NCI-H1105 treated with DMSO at 0.1 percent for 48 hours (cell line): ENCODE measurements at places on chromosomes 12 and 14.

DNA sequence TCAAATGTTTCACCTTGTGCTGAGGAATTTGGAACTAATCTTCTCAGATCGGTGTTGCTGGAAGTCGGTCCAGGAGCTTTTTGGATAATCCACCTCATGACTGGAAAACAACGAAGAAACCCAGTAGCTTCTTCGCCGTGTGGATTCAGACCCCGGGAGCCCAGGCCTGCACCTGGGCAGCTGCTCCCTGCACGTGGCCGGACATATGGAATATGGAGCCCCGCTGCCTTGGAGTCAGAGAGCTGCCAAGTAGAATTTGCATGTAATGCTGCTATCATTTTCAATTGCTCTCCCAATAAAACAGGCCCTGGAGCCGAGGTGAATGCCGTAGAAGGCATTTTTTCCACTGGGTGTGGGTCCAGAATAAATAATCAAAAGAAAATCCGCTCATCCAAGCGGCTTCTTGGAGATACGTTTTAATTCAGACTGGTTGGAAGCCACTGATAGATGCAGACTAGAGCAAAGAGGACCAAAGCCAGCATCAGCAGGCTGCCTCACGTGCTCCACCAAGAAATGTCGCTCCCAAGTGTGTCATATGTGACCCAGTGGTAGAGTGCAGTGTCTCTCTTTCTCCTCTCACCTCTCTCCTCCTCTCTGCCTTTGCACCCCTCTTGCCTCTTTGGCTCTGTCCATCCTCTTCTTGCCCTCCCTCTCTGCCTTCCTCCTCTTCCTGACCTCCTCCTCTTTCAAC is 115.3 kb downstream of the ZNF664 start:
- DNase-seq, result no peak

- no peak for DNase-seq
Measured at GRCh38 chr14:58785701-58786100, 147.9 kb downstream of the DACT1 start.

- DNase-seq, result no peak
Measured at GRCh38 chr12:62599854-62600437, 133.3 kb downstream of the MON2 start.

DNA sequence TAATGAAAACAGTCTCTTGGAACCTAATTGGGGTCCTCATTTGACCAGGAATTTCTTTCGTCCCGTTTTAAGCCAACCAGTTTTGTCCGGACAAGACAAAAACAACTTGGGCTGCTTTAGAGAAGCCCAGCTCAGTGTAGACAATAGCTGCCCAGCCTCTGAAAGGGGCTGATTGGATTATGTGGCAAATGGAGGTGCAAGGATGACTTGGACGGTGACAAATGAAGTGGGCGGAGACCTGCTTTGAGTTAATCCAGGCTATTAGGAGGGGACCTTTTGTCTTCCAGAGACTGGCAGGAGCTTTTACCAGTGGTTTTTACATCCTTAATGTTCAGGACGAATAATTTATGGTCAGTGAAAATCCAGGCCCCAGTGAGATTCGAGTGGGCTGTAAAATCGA is 4.8 kb downstream of the MEG3 start:
- no peak for DNase-seq

- DNase-seq, result no peak
Measured at GRCh38 chr14:33692762-33693161, 258.1 kb downstream of the EGLN3 start.

DNA sequence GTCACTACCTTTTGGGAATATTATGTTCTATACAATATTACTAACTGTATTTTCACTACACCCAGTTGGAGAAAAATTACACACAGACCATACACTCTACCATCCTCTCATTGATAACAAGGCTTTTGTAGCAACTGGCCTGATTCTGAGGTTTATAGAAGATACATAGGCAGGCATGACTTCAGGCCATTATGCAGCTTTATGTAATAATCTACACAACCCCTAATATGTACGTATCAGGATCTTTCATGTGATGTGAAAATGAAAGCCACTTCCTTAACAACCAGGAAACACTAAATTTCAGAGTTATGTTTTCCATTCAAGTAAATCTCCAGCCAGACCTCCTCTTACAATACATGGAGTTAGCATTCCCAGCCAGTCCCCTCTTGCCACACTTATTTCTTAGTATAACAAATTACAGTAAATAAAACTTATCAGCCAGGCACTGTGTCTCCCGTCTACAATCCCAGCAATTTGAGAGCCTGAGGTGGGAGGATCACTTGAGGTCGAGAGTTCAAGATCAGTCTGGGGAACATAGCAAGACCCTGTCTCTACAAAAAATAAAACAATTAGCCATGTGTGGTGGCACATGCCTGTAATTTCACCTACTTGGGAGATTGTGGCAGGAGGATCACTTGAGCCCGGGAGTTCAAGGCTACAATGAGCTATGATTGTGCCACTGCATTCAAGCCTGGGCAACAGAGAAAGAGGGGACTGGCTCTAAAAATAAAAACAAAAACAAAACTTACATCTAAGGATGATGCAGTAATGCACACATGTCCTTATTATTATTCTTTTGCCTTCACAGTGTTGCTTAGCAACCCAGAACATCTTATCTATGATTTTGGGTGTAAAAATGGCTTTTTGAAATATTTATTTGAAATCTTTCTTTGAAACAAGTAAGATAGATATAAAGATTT is 10.4 kb upstream of the OSBPL8 start:
- DNase-seq, result no peak

DNA sequence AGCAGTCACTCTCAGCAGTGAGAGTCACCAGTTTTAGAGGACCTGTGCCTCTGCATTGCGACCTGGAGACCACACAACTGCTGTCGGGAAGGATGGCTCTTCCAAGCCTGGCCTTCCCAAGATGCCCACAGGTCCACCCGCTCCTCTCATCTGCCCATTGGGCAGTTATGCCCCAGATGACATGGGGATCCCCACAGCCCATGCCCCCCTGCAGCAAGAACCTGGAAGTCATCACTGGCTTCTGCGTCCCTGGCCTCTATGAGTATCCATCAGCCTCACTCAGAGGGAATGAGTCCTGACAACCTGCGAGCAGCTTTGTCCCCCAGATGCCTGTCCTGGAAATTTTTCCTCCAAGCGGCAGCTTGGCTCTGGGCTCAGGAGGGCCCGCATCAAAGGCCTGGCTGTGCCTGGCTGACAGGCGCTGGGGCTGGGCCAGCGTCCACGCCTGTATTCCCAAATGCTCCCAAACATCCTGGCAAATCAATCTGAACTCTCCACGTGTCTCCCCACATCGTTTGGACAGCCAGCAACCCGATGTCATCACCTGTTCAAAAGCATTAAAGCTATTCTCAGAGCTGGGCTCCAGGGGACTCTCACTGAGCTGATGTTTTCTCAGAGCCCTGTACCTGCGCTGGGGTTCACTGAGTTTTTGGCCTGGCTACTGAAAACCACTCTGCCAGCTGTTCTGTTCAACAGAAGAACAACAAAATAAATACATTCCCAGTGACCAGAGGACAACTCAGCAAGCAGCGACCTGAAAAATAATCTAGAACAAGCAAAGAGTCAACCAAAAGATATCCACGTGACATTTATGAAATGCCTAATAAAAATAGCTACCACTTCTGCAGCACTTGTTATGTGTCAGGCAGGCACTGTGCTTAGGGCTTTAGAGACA is 57.8 kb downstream of the CLMN start:
- no peak for DNase-seq

DNA sequence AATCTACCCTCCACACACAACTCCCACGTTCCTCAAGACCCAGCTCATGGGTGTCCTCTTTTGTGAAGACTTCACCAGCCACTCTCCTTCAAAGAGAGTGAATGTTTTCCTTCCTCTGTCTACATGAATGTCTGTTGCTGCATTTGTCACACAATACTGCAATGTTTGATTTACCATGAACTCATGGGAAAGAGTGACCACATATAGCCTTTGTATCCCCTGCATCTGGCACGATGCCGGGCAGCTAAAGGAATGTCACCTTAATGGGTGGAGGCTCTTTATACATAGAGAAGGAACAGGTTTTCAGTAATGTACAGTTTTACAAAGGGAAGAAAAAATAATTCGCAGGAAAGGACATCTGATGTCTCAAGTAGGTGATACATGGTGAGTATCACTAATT is 12.1 kb upstream of the BCDIN3D start:
- DNase-seq, result no peak

DNA sequence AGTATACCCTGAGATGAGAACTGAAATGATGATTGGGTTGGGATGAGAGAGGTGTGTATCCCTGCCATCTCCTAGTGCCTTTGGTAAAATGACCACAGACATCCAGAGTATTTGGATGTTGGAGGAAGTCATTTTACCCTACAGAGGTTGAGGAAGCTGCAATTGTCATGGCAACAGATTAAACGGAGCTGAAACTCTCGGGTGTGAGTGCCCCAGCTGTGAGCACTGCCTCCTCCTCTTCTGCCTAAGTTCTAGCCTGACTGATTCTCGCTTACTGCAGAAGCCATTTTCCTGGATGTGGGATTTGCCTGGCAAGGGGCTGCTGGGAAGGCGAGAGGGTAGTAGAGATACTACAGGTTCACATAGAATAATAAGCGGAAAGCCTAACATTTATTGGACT is 10.3 kb upstream of the PPP4R4 start:
- no peak for DNase-seq

GRCh38 chr12:69102856-69103255 is 136.5 kb upstream of the CPSF6 start:
- no peak for DNase-seq
